ENCODE measurements at places on chromosomes 1 and 21.

DNA sequence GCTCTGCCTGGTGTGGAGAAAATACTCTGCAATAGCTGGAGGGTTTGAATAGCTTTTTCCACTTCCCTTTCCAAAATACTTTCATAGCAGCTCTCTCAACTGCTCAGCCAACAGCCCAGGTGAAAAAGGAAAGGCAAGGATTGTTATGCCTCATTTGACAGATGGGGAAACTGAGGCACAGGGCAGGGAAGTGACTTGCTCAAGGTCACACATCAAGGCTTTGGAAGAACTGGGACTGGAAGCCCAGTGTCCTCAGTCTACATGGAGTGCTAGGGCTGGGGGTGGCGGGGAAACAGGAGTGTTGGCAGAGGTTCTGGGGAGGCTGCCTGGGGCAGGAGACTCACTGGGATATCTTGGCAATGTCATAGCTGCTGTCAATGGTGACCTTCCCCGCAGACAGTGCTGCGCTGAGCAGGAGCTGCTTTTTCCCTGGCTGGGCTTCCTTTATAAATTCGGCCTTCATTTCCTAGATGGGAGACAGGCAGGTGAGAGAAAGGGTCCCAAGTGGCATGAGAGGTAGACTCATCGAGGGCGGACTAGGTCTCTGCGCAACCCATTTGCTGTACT lies 4.0 kb downstream of the CHI3L1 start:
- DNase-seq: no peak

GRCh38 chr1:36269408-36269838 lies 36.7 kb upstream of the SH3D21 start:
- no peak for DNase-seq

- no peak for DNase-seq
These were observed 5.1 kb upstream of the S100A10 start for GRCh38 chr1:151998611-151999362.

GRCh38 chr1:68953311-68953710 lies 456.4 kb upstream of the DEPDC1 start:
- no peak for DNase-seq

GRCh38 chr1:182122256-182122912 lies 60.9 kb upstream of the ZNF648 start:
- DNase-seq: no peak

DNA sequence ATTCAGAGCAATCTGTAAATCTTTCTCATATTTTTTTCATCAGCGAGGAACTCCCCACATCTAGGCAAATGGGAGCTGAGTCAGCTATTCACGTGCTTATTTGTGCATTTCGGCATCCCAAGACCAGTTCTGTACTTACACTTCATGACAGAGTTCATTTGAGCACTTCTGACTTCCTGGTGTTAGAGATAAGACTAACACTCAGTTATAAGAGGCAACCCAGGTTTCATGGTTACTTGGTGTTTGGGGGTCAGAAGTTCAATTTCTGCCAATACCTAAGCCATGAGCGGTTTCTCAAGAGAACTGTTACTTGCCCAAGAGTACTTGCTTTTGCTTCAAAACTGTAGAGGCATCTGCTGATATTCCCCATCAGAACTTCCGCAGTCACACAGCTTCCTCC lies 24.1 kb upstream of the DESI2 start:
- DNase-seq: no peak

GRCh38 chr1:206579747-206580437 lies 32.4 kb downstream of the EIF2D start:
- DNase-seq: peak; percentile 94

- no peak for DNase-seq
These were observed 1.5 kb downstream of the ENAH start for GRCh38 chr1:225651376-225651871.

DNA sequence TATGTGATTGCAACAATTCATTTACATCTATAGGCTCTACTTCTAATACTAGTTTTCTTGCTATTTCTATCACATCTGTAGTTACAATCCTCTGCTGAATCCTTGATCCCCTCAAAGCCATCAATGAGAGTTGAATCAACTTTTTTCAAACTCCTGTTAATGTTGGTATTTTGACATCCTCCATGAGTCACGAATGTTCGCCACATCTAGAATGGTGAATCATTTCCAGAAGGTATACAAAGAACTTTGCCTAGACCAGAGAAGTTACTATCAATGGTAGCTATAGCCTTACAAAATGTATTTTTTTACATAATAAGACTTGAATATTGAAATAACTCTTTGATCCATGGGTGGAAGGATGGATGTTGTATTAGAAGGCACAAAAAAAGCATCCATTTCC lies 110.0 kb downstream of the AMY1C start:
- no peak for DNase-seq

DNA sequence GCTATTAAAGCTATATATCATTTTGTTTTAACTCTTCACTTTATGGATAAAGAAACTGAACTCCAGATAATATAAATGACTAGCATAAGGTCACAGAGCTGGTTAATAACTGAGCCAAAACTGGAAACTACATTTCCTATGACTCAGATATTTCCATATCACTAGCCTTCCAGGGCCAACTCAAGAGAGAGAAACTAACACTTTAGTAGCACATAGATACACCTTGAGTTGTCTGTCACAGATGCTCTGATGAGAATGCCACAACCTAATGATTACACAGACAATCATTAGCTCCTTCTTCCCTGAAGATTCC lies 40.7 kb downstream of the NME7 start:
- no peak for DNase-seq

DNA sequence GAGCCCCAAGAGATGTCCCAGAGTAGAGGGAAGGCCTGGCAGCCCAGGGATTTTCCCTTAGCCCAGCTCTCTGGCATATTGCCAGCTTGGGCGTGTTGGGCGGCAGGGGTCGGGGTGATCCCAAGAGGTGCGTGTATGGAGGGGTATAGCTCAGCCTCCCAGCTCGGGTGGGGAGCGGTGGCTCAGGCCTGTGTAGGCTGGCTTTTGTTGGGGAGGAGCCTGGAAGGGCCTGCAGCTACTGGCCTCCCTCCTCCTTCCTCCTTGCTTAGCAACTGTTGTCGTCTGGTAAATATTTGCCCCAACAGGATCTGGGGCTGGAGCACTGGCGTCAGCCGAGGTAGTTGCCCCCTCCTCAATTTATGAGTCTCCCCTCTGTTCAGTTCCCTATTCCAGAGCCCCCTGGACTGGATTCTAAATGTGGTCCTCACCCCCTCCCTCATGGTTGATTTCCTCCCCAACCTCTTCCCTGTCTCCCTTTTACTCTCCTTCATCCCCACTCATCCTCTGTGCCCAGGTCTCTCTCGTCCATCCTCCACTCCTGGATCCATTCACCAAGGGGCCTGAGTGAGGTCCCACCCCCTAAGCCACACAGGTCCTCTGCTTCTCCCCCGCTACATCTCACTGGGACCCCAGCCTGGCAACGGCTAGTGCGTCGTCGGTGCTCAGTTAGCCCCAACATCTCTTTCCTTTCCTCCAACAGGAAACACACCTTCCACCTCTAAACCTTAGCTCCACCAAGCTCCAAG lies 10.3 kb upstream of the LMNA start:
- peak; percentile 89 for DNase-seq

DNA sequence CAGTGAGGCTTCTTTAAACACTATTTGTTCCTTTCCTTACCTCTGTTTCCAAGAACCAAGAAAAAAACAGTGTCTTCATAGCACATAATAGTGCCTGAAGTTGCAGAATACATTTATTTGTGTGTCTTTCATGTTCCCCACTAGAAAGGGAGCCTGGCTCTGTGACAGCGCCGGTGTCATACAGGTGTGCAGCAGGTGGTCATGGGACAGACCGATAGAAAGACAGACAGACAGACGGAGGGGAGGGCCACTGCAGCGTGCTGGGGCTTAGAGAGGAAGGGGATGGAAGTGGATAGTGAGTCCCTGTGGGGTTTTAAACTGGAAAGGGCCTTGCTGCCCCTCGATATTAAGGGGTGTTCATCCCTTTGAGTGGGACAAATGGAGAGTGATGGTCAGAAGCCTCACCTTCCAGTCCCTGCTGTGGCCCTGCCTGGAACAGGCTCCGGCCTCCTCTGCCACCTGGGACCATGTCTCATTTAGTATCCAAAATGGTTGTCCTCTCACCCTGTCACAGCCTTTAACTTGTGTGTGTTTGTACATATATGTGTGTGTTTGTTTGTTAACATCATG lies 152.9 kb downstream of the PGBD5 start:
- no peak for DNase-seq

DNA sequence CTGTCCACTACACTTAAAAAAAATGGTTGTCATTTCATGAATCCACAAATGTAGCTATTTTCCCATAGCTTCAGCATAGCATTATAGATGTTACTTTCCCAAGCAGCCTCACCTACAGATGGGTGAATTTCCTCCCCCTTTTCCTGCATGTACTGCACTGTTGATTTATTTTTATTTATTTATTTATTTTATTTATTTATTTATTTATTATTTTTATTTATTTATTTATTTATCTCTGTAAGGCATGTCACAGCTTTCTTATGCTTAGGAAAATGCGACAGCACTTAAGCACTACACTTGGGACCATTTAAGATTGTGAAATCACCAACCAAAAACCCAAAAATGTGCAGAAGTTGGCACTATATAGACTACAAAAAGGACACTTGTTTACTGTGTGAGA lies 4.9 kb downstream of the CD1A start:
- DNase-seq: no peak

DNA sequence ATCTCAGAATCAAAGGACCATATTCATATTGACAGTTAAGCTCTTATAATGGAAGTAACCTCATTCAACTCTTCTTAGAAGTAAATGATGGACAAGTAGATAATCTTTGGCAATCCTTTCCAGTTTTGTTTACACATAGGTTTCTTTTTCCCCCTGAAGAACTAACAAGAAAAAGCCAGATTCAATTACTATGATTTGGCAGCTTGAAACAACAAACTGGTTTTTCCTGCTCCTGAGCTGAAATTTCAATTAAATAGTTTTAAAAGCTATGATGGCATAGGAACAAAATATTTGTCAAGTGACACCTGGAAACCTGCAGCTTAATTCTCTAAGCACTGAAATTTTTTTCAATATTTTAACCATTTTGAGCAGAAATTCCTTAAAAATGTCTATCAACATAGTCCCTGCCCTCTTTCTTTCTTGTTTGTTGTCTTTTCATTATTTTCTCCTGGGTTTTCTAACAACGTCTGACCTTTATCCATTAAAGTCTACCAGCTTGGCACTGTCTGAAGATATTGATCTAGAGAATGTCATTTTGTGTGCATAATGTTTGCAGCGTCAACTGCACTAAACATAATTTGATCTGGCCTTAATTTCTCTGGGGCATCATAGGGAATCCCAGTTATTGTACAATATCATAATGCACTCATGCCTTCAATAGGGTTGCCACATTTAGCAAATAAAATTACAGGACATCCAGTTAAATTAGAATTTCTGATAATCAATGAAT lies 4.0 kb upstream of the SLC35A3 start:
- no peak for DNase-seq

DNA sequence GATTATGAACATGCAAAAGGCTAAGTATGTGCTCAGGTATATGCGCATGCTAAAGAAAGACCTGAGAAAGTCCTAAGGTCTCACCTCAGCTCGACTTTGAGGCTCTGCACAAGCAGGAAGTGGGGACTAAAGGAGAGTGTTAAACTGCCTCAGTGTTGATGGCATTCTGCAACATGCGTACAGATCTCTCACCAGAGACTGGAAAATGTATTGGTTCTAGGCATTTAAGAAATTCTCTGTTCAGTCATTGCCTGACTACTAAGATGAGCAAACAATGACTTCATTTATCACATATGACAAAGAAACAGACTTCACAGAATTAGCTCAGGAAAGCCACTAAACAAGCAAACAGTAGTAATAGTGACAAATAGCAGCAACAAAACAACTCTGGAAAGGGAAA lies 90.8 kb downstream of the USH2A start:
- DNase-seq: no peak

DNA sequence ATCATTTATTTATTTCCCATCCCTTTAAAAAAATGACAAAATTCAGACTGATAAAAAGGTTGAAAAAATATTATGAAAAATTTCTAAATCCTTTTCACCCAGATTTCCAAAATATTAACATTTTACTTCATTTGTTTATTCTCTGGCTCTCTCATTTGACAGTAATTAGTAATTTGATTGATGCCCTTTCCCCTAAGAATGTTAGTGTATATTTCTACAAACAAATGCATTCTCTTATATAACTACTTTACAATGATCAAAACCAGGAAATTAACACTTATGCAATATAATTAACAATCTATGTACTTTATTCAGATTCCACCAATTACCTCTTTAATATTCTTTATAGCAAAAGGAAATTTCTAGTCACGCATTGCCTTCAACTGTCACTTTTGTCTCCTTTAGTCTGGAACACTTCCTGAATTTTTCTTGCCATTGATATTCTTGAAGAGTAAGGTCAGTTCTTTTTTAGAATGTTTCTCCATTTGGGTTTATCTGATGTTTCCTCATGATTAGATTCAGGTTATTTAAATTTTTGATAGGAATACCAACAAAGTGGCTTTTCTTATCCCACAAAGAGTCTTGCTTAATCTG lies 3.9 kb downstream of the CD53 start:
- no peak for DNase-seq

GRCh38 chr21:17590430-17590829 lies 22.3 kb downstream of the BTG3 start:
- DNase-seq: no peak

DNA sequence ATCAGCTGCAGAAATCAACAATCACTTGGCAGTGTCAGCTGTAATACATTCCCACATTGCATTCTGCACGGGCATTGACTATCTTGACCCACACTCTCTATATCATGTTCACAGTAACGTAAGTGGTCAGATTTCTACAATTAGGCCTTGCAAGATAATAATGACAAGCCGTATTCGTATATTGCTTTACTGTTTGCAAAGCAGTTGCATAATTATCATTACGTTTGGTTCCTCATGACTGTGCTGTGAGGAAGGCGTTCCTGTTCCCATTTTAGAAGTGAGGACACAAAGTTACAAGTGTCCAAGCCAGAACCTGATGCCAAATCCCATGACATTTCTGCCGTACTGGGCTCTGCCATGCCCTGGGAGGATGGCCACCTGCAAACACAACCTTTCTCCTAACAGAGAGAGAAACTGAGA lies 53.5 kb upstream of the TARBP1 start:
- DNase-seq: no peak

DNA sequence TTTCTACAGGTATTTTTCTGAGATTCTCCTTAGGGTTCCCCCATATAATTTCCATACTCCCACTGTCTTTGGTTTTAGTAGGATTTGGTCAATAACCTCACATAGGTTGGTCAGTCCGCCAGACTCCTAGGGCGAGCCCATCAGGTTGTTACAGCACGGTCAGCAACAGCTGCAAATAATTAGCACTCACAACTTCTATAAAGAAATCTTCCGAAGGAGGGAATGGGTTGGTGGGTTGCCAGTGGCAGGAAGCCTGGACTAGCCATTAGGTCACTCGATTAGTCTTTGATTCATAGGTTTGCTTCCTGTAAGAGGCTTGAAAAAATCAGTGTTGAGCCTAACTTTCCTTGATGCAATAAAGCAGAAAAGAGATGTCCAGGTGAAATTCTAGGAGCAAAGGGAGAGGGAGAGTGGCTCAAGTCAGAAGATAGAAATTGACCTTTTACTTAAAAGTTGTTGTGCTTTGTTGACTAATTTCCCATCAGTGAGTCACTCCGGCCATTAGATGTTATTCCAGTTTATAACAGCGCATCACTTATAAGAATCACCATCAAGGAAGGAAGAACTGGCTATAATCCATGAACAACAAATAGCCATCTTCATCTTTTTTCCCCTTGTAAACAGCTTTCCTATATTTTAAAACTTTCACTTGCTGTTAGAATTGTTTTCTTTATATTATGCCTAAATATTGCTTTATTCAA lies 88.3 kb downstream of the TPR start:
- no peak for DNase-seq

GRCh38 chr1:226098870-226099835 lies 36.6 kb downstream of the H3-3A start:
- no peak for DNase-seq

- DNase-seq: peak; percentile 39
These were observed 16.7 kb downstream of the POU3F1 start for GRCh38 chr1:38029685-38030511.

All from CD4-positive, alpha-beta T cell treated with Interleukin-4 for 1 hour (primary cell).